ENCODE measurements at places on chromosomes 2 and 18.

- no peak for DNase-seq
Observed at GRCh38 chr18:52325997-52326396, 14.0 kb upstream of the DCC start.

DNA sequence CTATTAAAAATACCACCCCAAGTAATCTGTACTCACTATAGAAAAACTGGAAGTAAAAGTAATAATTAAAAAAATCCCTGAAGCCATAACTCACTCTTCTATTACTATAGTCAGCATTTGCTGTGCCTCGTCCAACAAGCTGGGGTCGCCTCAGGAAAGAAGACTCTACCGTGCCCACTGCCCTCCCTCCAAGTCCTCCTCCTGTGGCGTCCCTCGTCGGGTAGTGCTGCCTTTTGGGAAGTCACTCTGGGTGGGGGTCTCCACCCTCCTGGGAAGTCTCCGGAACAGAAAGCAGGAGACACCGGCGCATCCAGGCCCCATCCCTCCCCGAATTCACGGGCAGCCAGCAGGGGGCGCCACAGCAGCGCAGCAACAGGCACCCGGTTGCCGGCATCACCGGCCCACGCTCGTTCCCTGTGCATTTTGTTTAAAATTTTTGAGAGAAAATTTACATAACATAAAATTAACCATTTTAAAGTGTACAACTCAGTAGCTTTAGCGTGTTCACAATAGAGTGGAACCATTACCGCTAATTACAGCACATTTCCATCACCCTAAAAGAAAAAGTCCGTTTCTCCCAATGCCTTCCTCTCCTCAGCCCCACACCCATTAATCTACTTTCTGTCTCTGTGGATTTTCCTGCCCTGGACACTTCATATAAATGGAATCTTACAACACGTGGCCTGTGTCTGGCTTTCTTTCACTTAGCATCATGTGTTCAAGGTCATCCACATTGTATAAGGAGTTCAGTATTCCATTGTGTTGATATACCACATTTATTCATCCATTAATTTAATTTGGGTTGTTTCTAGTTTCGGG is 62.2 kb downstream of the ADNP2 start:
- peak; percentile 71 for DNase-seq

DNA sequence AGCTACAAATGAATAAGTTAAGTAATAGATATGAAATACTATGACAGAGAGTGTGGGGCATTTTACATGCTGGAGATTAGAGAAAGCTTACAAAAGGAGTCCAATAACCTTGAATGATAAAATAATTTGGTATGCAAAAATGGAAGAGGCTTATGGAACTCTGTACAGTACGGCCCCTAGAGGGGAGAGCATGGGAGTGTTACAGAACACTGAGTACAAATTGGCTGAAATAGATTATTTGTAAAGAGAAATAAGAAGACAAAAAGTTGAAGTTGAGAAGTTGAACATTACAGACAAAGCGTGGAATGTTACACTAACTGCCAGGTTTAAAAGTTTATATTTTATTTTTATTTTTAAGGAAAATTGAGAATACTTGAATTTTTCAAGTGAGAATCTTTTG is 192.1 kb upstream of the DOK6 start:
- no peak for DNase-seq

- no peak for DNase-seq
Observed at GRCh38 chr2:132691556-132691955, 21.6 kb upstream of the LYPD1 start.

DNA sequence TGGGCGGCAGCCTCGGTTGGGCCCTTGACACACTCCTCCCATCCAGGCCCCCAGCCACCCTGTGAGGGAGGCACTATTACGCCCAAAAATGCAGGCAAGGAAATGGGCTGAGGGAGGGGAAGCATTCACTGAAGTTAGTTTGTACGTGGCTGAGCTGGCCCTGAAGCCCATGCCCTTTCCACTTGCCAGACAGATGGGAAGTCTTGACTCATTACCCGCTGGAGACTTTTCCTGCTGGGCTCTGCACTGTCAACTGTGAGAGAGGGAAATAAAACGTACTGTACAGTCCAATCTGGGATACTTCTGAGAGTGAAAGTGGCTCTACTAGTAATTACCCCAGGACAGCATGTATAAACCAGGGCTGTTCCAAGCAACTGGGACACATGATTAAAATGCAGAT is 125.9 kb downstream of the MSH2 start:
- no peak for DNase-seq

GRCh38 chr2:29749041-29749440 is 172.3 kb downstream of the ALK start:
- no peak for DNase-seq

- DNase-seq, result peak; percentile 43
Observed at GRCh38 chr2:854460-854859, 96.2 kb upstream of the SNTG2 start.

DNA sequence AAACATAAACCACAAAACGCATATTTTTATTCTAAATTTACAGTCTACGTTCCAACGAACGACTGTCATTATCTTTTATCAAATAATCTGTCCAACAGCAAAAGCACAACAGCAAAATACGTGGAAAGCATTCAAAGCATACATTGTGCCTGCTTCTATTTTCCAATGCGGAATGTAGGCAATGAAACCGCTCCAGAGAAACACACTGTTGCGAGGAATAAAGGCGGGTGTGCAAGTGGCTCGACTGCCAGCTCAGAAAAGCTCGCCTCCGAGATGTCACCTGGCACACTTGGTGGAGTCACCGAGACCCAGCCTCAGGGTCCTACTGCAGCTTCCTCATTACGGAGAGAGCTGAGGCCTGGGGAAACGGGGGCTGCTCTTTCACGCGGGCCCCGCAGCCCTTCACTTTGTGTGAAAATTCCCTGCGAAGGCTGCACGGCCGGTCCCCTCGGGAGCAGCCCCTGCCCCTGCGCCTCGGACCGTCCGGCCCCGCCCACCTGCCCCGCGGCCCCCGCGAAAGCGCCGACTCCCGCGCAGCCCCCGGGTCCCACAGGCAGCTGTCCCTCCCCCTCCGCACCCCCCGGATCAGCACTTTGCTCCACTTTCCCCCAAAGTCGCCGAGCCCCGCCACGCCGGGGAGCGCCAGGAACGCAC is 752 bp downstream of the MGAT4A start:
- DNase-seq, result peak; percentile 30

Measured in stimulated activated CD4-positive, alpha-beta T cell treated with anti-CD3 and anti-CD28 coated beads, Interleukin-4, amount 100 ng/mL, for 48 hours (primary cell).